Placental epithelial cell (primary cell): ENCODE measurements at places on chromosomes 13 and 19. TPM values are rescaled to one million over a fixed set of nuclear protein-coding genes. Genes with fewer than 3 reads are reported as not detected.

STX10 gene
- 51.0 and 62.9 TPM in 2 replicates for total RNA-seq

SIGLEC12 gene
- total RNA-seq, result not detected in 2 replicates

TUBB4A gene
- total RNA-seq, result not detected in 2 replicates

DHDH gene
- total RNA-seq, result 1.2 TPM in 1 of 2 replicates, not detected in the other

NLRP7 gene
- 0.33 TPM in 1 of 2 replicates, not detected in the other for total RNA-seq

HPN gene
- 0.22 and 0.79 TPM in 2 replicates for total RNA-seq

ZNF256 gene
- 4.9 and 7.1 TPM in 2 replicates for total RNA-seq
